ENCODE measurements at places on chromosomes 3 and 15. TPM values are rescaled to one million over a fixed set of nuclear protein-coding genes. Genes with fewer than 3 reads are reported as not detected.

- no peaks in the 10 kb centered on the region for H3K27me3 ChIP-seq
- peak; percentile 4 for DNase-seq
- H3K4me3 ChIP-seq = no peak overlapping the region
- no peaks in the 10 kb centered on the region for H3K4me1 ChIP-seq
Measured at GRCh38 chr3:146594843-146595482, 10.2 kb downstream of the PLSCR5 start.

DNA sequence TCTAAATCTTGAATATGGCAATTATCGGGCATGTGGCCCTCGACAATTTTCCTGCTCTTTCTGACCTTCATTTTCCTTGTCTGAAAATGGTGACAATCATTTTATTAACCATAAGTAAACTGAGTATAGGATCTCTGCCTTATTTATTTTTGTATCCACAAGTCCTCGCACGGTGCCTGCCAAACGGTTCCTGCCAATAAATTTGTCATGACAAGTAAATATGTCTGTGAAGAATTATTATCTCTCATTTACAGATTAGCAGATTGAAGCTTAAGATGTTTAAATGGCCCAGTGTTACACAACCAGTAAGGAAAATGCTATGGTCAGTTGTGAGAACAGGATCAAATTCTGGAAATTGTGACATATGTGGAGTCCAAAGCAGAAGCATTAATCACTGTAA lies 65.9 kb upstream of the ARL6 start:
- H3K4me1 ChIP-seq = no peaks in the 10 kb centered on the region
- H3K4me3 ChIP-seq = no peak overlapping the region
- no peak for DNase-seq
- H3K27me3 ChIP-seq = peaks cover 3% of the 10 kb centered on the region
- no peak overlapping the region for H3K27ac ChIP-seq
- H3K36me3 ChIP-seq = no peaks in the 10 kb centered on the region

- no peaks in the 10 kb centered on the region for H3K4me1 ChIP-seq
- H3K36me3 ChIP-seq = no peaks in the 10 kb centered on the region
- DNase-seq = no peak
- no peak overlapping the region for H3K27ac ChIP-seq
Measured at GRCh38 chr15:38879909-38880471, 315.4 kb upstream of the RASGRP1 start.

The TTLL13 gene
- total RNA-seq = not detected

The FAM131A gene
- total RNA-seq = 15.1 TPM

GRCh38 chr3:18283680-18284079 lies 141.5 kb downstream of the SATB1 start:
- peaks cover 6% of the 10 kb centered on the region for H3K27me3 ChIP-seq
- no peaks in the 10 kb centered on the region for H3K36me3 ChIP-seq
- H3K27ac ChIP-seq = no peak overlapping the region
- DNase-seq = no peak

GRCh38 chr3:41418961-41419691 lies 219.8 kb downstream of the CTNNB1 start:
- DNase-seq = no peak
- H3K27me3 ChIP-seq = no peaks in the 10 kb centered on the region
- no peaks in the 10 kb centered on the region for H3K4me1 ChIP-seq
- H3K36me3 ChIP-seq = no peaks in the 10 kb centered on the region
- H3K27ac ChIP-seq = no peak overlapping the region

DNA sequence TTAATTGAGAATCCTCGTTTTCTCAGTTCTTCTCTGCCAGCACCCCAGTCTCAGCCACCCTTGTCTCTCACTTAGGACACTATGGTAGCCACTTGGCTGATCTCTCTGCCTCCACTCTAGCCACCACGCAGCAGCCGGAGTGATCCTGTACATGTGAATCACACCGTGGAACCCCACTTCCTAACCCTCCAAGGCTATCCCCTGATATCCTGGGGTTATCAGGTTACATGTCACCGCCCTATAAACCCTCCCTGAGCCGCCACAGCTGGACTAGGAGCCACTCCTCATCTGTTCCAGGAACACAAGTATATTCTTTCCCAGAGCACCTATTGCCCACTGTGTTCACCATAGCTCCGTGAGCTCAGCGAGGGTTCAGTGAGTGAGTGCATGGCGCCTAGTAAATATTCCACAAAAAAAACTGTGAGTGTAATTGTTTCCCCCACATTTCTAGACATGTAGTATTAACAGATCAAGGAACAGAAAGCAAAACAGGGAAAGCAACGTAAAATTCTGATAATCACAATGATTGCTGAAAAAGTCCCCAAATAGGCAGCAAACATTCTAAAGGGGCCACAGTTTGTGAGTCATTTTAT lies 661 bp upstream of the PARP14 start:
- H3K36me3 ChIP-seq = no peaks in the 10 kb centered on the region
- H3K27me3 ChIP-seq = no peaks in the 10 kb centered on the region
- H3K27ac ChIP-seq = peak overlapping the region; percentile 72
- peak overlapping the region; percentile 71 for H3K4me3 ChIP-seq
- DNase-seq = peak; percentile 33

DNA sequence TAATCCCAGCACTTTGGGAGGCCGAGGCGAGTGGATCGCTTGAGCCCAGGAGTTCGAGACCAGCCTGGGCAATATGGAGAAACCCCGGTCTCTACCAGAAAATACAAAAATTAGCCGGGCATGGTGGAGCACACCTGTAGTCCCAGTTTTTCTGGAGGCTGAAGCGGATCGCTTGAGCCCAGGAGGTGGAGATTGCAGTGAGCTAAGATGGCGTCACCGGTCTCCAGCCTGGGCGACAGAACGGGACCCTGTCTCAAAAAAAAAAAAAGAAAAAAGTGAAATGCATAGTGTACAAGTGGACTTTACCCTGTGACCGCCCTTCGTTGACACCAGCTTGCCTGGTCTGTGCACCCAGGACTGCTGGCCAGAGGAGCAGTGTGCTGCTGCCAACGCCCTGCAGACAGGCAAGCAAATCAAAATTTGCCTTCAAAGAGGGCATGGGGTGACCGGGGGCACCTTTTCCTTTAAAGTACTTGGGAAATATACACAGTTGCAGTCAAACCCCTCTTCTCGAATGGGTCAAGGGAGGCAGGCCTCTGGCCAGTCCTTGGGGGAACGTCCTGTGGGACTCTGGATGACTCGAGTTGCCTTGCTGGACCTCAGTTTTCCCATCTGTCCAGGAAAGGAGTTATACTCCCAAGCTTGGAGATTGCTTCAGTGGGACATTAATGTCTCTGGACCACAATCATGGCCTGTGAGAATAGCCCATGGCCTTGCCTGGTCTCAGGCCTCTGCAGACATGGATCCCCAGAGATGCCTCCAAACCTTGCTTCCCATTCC lies 1.0 kb downstream of the XYLB start:
- H3K36me3 ChIP-seq = no peaks in the 10 kb centered on the region
- H3K27ac ChIP-seq = no peak overlapping the region
- H3K4me1 ChIP-seq = no peaks in the 10 kb centered on the region

GRCh38 chr3:184242297-184242685 lies 6.5 kb downstream of the ALG3 start:
- peaks cover 32% of the 10 kb centered on the region for H3K36me3 ChIP-seq
- no peak overlapping the region for H3K4me3 ChIP-seq
- H3K4me1 ChIP-seq = no peaks in the 10 kb centered on the region
- no peak overlapping the region for H3K27ac ChIP-seq

DNA sequence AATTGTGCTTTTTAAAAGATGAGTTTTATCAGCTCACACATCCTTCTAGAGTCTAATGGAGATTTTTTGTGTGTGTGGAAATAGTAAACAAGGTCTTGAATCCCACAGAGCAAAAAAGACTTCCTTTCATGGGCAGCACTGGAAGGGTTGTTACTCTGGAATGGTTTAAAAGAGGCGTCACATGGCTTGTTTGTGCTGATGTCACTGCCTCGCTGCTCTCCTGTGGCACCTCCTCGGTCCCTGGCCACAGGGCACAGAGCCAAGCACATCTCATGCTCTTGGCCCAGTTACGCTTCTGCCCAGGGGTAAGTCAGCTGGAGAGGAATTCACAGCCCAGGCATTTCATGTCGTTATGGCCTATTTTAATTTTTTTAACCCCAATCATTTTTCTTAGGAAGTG lies 53.2 kb downstream of the PGPEP1L start:
- H3K36me3 ChIP-seq = peaks cover 11% of the 10 kb centered on the region
- H3K27me3 ChIP-seq = no peaks in the 10 kb centered on the region
- H3K27ac ChIP-seq = no peak overlapping the region
- H3K4me3 ChIP-seq = no peak overlapping the region

GRCh38 chr3:18732474-18732873 lies 307.3 kb upstream of the SATB1 start:
- H3K36me3 ChIP-seq = no peaks in the 10 kb centered on the region
- no peak for DNase-seq
- no peak overlapping the region for H3K4me3 ChIP-seq

DNA sequence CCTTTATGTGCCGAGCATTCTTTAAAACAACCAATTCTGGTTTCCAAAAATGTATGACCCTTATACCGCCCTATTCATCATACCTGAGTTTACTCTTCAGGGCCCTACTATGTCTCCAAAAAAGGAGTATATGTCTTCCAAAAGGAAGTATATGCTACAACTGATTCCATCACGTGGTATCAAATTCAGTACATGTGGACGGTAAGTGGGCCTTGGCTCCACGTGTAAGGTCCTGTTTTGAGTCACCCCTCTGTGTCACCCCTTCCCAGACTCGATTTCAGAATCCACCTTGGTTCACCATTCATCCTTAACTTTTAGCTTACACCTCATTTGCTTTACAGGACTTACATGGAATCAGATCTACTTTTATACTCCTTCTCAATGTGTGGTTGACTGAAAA lies 37.8 kb downstream of the ABHD2 start:
- no peak overlapping the region for H3K4me3 ChIP-seq
- no peaks in the 10 kb centered on the region for H3K27me3 ChIP-seq
- H3K27ac ChIP-seq = no peak overlapping the region
- DNase-seq = no peak

All from A673 (cell line).